Suppressor macrophage (primary cell): ENCODE measurements at places on chromosomes 3 and 15.

DNA sequence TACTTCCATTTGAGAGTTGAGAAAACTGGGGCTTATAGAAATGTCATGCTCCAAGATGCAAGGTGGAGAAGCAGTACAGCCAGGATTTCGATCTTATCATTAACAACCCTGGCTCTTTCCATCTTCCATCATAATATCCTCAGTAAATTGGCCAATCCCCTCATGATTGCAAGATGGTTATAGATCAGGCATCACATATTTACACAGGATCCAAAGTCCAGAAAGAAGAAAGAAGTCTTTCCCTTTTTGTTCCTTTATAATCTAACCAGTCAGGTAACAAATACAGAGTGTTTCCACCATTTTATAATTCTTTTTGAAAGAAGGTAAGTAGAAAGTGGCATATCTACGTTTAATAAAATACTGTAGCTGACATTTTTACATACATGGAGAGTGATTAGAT is 29.7 kb downstream of the CNTN3 start:
- DNase-seq = no peak

DNA sequence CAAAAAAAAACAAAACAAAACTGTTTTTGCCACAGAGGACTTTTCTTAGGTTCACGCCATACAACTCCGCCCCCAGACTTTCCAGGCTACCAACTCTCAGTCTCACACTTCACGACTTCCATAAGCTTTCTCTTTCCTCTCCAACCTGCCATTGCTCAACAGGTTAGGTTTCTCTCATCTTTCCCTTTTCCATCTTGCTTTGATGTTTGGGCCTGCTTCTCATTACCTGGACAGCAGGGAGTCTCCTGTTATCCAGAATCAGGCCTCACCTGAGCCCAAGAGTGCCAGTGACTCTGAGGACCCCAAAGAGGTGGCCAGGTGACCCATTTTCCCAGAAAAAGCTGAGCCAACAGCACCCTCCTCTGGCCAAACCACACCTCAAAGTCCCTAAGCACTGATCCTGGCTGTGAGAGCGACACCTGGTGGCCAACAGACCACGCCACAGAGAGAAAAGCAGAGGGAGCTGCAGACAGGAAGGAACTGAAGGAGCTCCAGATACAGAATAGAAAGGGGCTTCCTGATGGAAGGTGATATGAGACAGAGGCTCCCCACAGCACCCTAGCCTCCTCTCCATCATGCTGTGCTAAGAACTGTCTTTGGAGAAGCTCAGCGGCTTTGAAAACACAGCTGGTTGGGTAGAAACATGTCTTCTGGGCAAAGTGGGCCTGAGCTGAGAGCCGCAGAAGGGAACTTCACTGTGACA is 4.0 kb downstream of the CCDC51 start:
- DNase-seq = peak; percentile 87

DNA sequence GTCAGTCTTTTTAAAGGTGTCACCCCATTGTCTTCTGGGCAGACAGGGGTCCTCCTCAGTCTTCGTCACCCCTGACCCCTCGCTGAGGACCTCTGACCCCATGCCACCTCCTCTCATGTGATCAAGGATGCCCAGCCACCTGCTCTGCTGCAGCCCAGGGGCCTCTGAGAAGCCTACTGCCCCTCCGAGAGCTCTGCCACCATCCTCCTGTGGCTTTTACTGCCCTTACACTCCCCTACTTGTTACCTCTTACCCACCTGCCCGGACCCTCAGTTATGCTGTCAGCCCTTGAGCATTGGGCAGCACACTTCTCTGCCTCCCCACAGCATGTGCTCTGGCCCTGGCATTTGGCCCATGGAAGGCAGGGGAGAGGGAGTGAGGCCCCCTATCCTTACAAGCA is 123.2 kb downstream of the LRRK1 start:
- no peak for DNase-seq

DNA sequence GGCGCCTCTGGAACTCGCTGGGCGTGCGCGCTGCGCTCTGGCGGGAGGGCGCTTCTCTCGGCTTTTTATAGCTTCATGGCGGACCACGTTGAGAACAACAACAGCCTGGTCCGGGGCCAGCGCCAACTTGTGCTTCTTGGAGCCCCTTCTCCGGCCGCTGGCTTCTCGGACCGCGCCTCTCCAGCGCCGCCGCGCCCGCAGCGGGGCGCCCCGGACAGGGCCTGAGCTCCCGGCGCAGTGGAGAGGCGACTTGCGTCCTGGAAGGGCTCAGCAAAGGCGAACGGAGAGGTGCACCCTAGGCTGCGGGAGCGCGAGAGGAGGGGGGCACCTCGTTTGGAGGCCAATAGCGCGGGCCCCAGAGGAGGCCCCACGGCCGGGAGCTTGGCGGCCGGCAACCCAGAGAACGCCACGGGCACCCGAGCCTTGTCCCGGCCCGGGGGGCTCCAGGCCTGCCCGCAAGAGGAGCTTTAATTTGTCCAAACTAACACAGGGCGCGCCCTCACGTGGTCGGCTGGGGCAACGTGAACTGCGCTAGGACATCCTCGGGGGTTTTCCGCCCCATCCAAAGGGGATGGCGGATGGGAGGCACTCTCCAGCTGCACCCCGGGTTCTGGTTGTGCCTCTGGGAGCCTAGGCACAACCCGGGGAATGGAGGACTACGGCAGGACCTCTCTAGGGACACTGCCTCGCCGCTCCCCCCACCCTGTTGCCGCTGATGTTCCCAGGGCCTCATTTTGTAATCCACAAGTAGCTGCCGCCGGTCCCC is 37.8 kb downstream of the HMCES start:
- DNase-seq = peak; percentile 95
